Ovary (tissue), 10 donors: ENCODE measurements at places on chromosomes 7 and 10.
A peak's percentile ranks its signal among the peaks of the same experiment; 100 is the strongest.

DNA sequence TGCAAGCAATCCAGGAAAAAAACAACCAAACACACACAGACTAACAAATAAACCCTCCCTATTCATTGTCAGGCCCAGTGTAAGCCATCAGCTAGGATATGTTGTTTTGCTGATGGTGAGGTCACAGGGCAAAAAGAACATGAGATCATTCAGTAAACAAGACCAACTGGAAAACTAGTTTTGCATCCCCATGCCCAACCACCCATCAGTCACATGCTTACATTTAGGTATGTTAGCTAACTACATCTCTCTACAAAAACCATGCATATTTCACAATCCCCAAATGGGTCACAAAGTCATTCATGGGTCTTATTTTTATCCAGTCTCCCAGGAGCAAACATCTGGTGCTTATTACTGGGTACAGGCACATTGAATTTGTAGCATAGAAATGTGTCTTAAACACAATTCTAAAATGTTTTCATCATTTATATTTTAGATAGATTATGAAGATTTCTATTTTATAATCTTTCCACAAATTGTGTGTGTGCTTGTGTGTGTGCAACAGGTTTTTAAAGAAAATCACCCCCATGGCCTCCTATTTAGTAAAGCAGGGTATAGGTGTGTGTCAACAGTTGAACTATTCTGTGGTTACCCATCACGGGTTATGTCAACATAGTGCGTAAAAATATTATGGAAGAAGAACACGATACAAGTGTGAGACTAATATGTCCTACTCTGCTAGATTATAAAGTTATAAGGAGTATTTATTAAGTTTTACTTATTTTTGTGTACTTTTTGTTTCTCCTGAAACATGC, 103.8 kb upstream of the AKR1E2 start:
- H3K27me3 ChIP-seq, result no peaks in the 10 kb centered on the region
- no peaks in the 10 kb centered on the region for H3K36me3 ChIP-seq
- no peaks in the 10 kb centered on the region for H3K4me1 ChIP-seq
- H3K4me3 ChIP-seq, result no peak overlapping the region
- DNase-seq, result no peak

- H3K4me3 ChIP-seq, result no peak overlapping the region
- H3K27ac ChIP-seq, result no peak overlapping the region
- no peaks in the 10 kb centered on the region for H3K4me1 ChIP-seq
Observed at GRCh38 chr7:153638821-153639435, 413.3 kb upstream of the DPP6 start.

DNA sequence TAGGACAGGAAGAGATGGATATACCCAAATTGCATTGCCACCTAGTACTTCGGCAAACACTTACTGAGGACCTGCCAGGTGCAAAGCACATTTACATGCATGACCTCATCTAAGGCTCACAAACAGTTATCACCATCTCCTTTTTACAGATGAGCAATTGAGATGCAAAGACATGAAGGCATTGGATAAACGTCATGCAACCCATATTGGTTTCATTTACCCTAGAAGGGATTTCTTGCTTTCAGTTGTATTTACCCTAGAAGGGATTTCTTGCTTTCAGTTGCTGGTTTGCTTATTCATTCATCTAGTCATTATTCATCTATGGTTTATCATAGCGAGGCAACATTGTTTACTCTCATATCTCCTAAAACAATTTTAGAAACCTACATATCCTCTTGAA, 52.2 kb downstream of the STEAP1B start:
- H3K36me3 ChIP-seq, result no peaks in the 10 kb centered on the region
- no peak overlapping the region for H3K27ac ChIP-seq
- no peak for DNase-seq
- H3K27me3 ChIP-seq, result no peaks in the 10 kb centered on the region

GRCh38 chr10:69242040-69242851, 22.1 kb downstream of the HKDC1 start:
- H3K4me3 ChIP-seq, result no peak overlapping the region
- H3K36me3 ChIP-seq, result no peaks in the 10 kb centered on the region
- no peak overlapping the region for H3K27ac ChIP-seq
- no peaks in the 10 kb centered on the region for H3K27me3 ChIP-seq
- DNase-seq, result no peak

GRCh38 chr7:99086532-99086931, 57.4 kb downstream of the SMURF1 start:
- no peak for DNase-seq
- no peak overlapping the region for H3K4me3 ChIP-seq
- no peak overlapping the region for H3K27ac ChIP-seq

DNA sequence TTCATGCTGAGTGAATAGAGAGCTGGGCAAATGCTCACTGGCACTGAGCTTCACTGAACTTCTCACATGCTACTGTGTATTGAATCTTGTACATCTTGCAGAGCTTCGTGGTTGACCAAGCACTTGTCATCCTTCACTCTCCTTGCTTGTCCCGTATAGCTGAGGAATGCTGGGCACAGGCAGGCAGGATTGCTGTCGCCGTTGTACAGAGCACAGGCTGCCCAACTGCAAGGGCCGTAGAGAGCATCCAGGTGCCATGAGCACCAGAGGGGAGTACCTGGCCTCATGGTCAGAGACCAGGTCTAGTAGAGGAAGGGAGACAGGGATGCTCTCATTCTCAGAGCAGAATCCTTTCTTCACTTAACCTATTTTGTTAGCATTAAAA, 99.8 kb upstream of the RET start:
- H3K4me3 ChIP-seq, result no peak overlapping the region
- no peaks in the 10 kb centered on the region for H3K27me3 ChIP-seq
- no peaks in the 10 kb centered on the region for H3K36me3 ChIP-seq
- DNase-seq, result no peak

DNA sequence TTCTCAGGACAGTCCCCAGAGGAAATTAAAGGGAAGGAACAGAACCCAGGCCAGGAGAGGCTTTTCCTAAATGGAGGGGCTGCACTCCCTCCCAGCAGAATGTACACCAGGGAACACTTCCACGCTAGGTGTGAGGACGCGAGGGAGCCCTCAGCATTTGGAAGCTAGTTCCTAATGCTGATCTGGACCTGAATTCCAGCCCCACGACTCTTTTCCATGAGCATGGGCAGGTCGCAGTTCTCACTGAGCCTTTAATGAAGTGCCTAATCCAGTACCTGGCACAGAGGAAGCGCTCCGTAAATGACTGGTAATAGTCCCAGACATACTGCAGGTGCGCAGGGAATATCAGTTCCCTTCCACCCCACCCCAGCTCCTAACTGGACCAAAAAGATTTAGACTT, 1.1 kb downstream of the ALOX5 start:
- H3K27ac ChIP-seq, result no peak overlapping the region
- peaks cover 8% of the 10 kb centered on the region for H3K4me1 ChIP-seq
- DNase-seq, result no peak
- no peak overlapping the region for H3K4me3 ChIP-seq

DNA sequence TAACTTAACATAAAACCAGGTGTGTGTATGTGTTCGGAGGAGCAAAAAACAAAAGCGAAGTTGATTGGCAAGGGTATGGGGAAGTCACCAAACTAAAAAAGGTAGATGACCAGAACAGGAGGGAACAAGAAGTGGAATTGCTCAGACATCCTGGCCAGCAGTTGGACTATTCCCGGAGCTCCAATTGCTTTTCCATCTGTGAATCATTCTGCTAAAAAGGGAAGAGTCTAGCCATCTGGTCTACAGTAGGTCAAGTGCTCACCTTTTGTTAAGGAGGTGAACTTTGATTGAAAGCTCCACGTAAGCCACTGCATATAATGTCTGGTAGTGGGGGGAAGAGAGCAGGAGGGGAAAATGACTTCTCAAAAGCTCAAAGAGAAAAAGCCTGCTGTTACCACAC, 50.0 kb upstream of the BET1 start:
- H3K4me1 ChIP-seq, result no peaks in the 10 kb centered on the region
- no peaks in the 10 kb centered on the region for H3K27me3 ChIP-seq
- no peaks in the 10 kb centered on the region for H3K36me3 ChIP-seq
- no peak overlapping the region for H3K27ac ChIP-seq
- no peak overlapping the region for H3K4me3 ChIP-seq
- no peak for DNase-seq

GRCh38 chr10:100138921-100139496, 46.8 kb downstream of the ERLIN1 start:
- no peak overlapping the region for H3K4me3 ChIP-seq
- H3K36me3 ChIP-seq, result no peaks in the 10 kb centered on the region
- no peak overlapping the region for H3K27ac ChIP-seq
- no peaks in the 10 kb centered on the region for H3K27me3 ChIP-seq
- DNase-seq, result no peak

DNA sequence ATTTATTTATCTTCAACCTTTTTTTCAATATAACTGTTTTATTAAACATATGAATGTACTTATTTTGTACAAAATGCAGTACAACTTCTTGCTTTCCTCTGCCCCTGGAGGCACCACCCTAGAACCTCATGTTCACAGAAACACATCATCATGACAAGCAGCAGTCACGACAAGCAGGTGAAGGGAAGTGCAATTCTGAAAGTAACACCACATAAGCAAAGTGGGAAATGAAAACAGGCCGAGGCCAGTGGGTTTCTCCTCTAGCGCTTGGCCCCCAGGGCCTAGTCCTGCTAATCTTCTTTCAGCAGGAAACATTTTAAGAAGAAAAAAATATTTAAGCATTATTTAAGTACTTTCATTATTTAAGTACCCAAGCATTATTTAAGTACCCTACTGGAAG, 598.1 kb downstream of the SH2D4B start:
- no peaks in the 10 kb centered on the region for H3K4me1 ChIP-seq
- no peaks in the 10 kb centered on the region for H3K36me3 ChIP-seq
- no peak for DNase-seq
- no peaks in the 10 kb centered on the region for H3K27me3 ChIP-seq
- H3K4me3 ChIP-seq, result no peak overlapping the region
- H3K27ac ChIP-seq, result no peak overlapping the region

DNA sequence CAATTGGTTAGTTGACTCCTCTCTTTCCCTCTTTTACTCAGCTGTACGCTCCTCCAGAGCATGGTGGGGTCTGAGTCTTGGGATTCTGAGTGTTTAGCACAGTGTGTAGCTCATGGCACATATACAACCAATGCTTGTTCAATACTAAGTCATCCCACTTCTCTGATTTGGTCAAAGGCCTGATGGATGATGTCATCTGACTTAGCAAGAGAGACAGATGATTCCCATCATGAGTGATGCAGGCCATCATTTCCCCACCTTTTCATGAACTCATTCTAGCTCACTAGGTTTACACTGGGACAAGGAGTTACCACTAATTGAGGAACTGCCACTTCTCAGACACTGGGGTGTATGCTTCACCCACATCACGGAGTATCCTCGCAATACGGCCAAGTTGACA, 3.8 kb downstream of the ICA1 start:
- H3K27ac ChIP-seq, result no peak overlapping the region
- no peak overlapping the region for H3K4me3 ChIP-seq
- no peaks in the 10 kb centered on the region for H3K27me3 ChIP-seq
- H3K36me3 ChIP-seq, result no peaks in the 10 kb centered on the region

DNA sequence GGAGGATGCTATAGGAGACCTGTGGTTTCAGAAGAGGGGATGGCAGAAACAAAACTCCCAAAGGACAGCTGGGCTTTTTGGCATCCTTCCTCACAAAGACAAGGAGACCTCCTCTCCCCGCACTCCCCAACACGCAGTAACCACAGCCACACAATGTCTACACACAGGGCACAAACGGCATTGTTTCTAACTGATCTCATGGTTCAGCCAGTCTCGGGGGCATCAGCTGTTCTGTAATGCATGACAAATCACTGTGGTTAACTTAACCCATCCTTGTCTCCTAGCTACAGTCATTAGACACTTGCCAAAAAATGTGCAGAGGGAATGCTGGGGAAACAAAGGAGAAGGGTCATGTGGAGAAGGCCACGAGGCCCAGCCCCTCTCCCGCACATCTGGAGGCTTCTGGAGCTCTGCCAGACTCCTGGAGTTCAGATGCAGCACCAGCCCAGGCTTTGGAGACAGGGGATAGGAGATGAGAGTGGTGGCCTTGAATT, 7.6 kb upstream of the ADAMTS14 start:
- no peak for DNase-seq
- no peaks in the 10 kb centered on the region for H3K27me3 ChIP-seq
- peaks cover 10% of the 10 kb centered on the region for H3K4me1 ChIP-seq
- no peaks in the 10 kb centered on the region for H3K36me3 ChIP-seq

GRCh38 chr7:71801976-71802375, 610.2 kb downstream of the CALN1 start:
- no peaks in the 10 kb centered on the region for H3K27me3 ChIP-seq
- H3K4me3 ChIP-seq, result no peak overlapping the region
- no peak overlapping the region for H3K27ac ChIP-seq
- H3K36me3 ChIP-seq, result no peaks in the 10 kb centered on the region
- no peak for DNase-seq

DNA sequence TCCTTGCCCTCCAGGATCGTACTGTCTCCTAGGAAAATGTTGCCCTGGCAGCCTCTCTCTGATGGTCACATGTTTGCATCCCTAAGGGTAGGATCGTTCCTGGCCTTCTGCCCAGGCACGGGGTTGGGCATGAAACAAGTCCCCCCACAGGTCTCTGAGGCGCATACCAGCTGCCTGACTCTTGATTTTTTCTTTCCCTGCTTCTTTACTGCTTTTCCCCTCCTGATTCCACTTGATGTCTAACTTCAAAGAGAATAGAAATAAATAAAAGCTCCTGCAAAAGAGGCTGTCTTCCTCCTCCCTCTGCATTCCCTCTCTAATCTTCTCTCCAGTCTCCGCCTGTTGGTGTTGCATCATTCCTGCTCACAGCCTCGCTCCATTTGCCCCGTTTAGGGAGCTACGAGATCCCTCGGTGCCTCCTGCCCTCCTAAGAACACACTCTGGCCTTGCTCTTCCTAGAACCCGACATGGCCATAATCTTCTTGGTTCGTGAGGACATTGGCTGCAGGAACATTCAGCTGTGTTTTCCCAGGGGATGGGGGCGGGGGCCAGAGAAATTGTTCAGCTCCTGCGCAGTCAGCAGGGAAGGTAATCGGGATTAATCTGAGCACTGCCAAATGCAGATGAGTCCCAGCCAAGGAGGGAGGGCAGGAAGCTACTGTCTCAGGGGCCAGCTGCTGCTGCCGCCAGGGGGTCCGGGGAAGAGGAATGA, 26.0 kb downstream of the LEP start:
- DNase-seq, result peak; percentile 81
- no peak overlapping the region for H3K4me3 ChIP-seq
- H3K27me3 ChIP-seq, result no peaks in the 10 kb centered on the region
- H3K27ac ChIP-seq, result no peak overlapping the region
- H3K36me3 ChIP-seq, result no peaks in the 10 kb centered on the region

DNA sequence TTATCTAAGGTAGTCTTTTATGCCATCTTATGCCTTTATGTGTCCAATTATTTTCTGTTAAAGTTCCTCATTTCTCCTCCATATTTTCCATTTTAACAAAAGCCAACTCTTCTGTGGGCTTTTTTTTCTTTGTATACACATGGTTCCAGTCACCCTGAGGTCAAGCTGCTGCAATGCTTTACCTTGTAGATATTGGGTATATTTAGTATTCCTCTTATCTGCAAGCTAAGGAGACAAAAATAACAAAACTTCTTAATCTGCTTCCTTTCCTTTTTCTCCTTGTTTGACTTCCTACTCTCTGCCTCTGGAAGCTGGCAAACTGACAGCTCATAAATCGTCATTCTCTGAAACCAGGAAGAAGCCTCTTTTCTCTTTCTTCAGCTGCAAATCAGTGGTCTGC, 885.0 kb upstream of the LRRN3 start:
- DNase-seq, result no peak
- no peak overlapping the region for H3K4me3 ChIP-seq
- no peaks in the 10 kb centered on the region for H3K27me3 ChIP-seq
